ENCODE measurements at places on chromosomes 7 and 10. TPM values are rescaled to one million over a fixed set of nuclear protein-coding genes. Genes with fewer than 3 reads are reported as not detected.

GRCh38 chr7:6705959-6706665, 635 bp downstream of the ZNF12 start:
- DNase-seq = no peak

GRCh38 chr10:133335246-133336117, 1.2 kb downstream of the CALY start:
- no peak for DNase-seq

- no peak for DNase-seq
Observed at GRCh38 chr7:24978843-24979469, 1.0 kb downstream of the OSBPL3 start.

Gene MET
- 48.3 TPM for polyA plus RNA-seq

Gene LHPP
- polyA plus RNA-seq = 19.1 TPM
